A549 treated with Hydrocortisone at 1 μM for 4 hours (cell line): ENCODE measurements at places on chromosomes 11 and 22. TPM values are rescaled to one million over a fixed set of nuclear protein-coding genes. Genes with fewer than 3 reads are reported as not detected.

Gene SLC5A4
- total RNA-seq, result not detected in 5 replicates

Gene MRGPRE
- 0.08 to 0.22 TPM (median 0.18 TPM) in 4 of 5 replicates, not detected in the other for total RNA-seq

Gene C11orf16
- not detected in 5 replicates for total RNA-seq

Gene GP1BB
- 0.64 to 2.1 TPM (median 1.7 TPM) in 5 replicates for total RNA-seq

Gene KMT2A
- 9.3 to 19.5 TPM (median 12.7 TPM) in 5 replicates for total RNA-seq

Gene SCN3B
- total RNA-seq, result 0.10 to 0.16 TPM (median 0.14 TPM) in 5 replicates

Gene ANO1
- total RNA-seq, result 2.2 to 3.6 TPM (median 2.6 TPM) in 5 replicates

Gene TRIM29
- total RNA-seq, result 24.4 to 26.6 TPM (median 25.6 TPM) in 5 replicates

Gene KRTAP5-8
- not detected in 5 replicates for total RNA-seq

Gene BIRC3
- 49.4 to 68.8 TPM (median 52.7 TPM) in 5 replicates for total RNA-seq

Gene RIBC2
- total RNA-seq, result 1.2 to 2.6 TPM (median 2.0 TPM) in 5 replicates

Gene TMPRSS5
- total RNA-seq, result 0.07 to 0.15 TPM (median 0.08 TPM) in 5 replicates

Gene CPT1A
- total RNA-seq, result 26.7 to 34.4 TPM (median 30.6 TPM) in 5 replicates

Gene BTBD18
- not detected in 5 replicates for total RNA-seq

Gene ZNF280B
- total RNA-seq, result 1.2 to 1.8 TPM (median 1.4 TPM) in 5 replicates

Gene CYP2D6
- total RNA-seq, result 0.44 to 0.72 TPM (median 0.54 TPM) in 5 replicates

Gene NAV2
- total RNA-seq, result 19.3 to 33.0 TPM (median 28.5 TPM) in 5 replicates

Gene GVQW3
- 0.32 to 1.3 TPM (median 0.90 TPM) in 5 replicates for total RNA-seq

Gene CREBZF
- total RNA-seq, result 20.3 to 26.5 TPM (median 26.1 TPM) in 5 replicates

Gene CCDC116
- 0.05 to 0.06 TPM in 2 of 5 replicates, not detected in the others for total RNA-seq

Gene TOB2
- total RNA-seq, result 22.2 to 26.2 TPM (median 24.3 TPM) in 5 replicates

Gene DGCR6
- total RNA-seq, result 1.1 to 2.1 TPM (median 1.5 TPM) in 5 replicates

Gene XKR3
- total RNA-seq, result not detected in 5 replicates

Gene OR6A2
- not detected in 5 replicates for total RNA-seq

Gene MMP8
- not detected in 5 replicates for total RNA-seq

Gene OR52E1
- total RNA-seq, result not detected in 5 replicates

Gene MYO7A
- 1.2 to 1.4 TPM (median 1.3 TPM) in 5 replicates for total RNA-seq

Gene RASD2
- total RNA-seq, result 0.68 to 0.84 TPM (median 0.82 TPM) in 5 replicates

Gene WNT11
- 1.1 to 2.1 TPM (median 1.8 TPM) in 5 replicates for total RNA-seq

Gene KDM4D
- total RNA-seq, result 0.24 to 0.63 TPM (median 0.32 TPM) in 5 replicates

Gene DBX1
- total RNA-seq, result not detected in 5 replicates
